NCI-H2081 (cell line): ENCODE measurements at places on chromosomes 1 and 21.

GRCh38 chr1:74753104-74753503 is 20.2 kb downstream of the TYW3 start:
- DNase-seq = no peak

- peak; percentile 43 for DNase-seq
Measured at GRCh38 chr1:72670902-72671301, 388.6 kb upstream of the NEGR1 start.

- DNase-seq = no peak
Measured at GRCh38 chr21:35048183-35048601, 910 bp downstream of the RUNX1 start.

DNA sequence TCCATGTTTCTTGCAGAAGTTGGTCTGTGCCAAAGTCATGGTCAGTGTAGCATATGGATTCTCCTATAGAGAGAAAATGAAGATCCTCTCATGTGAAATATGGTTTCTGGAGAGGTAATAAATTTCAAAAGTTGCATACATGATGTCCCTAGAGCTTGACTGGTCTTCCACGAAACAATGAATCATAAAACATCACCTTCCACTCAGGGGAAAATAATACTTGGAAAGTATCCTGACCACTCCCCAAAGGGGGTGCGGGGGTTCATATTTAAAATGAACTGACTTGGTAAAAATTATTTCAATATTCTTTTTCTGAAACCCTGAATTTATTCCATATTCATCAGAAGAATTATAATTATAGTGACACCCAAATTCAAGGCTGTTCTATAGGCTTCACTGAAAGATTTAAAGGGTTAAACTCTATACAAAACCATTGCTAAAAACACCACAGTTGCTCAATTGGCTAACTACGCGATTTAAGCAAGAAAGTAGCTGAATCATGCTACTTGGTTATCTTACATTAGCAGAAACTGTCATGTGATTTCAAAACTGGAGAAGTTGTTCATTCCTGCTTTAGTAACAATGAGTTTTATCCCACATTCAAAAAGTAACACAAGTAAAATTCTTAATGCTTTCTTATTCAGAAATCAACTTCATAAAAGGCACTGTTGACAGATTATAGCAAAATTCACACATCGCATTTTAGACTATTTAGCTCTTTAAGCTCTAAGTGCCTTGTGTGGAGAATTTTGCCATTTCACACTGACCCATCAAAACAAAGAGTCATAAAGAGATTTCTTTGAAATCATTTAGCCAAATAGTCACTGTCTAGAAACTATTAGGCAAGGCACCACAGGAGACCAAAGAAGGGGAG is 5.3 kb downstream of the CREG1 start:
- DNase-seq = no peak

DNA sequence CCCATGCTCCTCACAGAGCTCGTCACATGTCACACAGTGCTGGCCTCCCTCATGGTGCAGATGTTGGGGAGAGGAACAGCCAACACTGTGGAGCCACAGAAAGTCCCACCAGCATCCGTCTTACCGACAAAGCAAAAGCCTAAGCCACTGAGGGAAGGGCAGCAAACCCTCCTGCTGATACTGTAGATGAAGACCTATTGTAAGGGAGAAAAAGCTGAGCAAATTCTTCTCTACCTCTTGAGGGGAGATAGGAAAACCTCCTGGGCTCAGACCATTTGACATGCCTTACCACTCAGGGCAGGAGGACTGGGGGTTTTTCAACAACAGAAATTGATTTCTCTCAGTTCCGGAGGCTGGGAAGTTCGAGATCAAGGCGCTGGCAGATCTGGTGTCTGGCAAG is 95.9 kb downstream of the WDR64 start:
- no peak for DNase-seq

DNA sequence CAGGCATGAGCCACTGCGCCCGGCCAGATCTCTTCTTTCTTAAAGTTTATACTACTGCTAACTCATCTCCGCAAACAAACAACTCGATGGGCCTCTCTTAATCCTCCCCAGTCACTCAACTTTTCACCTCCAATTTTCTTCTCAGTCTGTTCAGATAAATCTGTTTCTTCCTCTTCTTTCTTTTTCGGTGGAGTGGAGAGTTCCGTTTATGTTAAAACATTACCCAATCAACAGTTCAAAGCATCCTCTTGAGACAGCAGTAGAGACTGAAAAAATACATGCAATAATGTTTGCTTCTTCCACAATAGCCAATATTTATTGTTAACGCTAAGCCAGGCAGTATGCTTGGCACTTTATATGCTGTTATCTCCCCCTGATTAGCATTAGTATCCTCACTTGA is 1.4 kb upstream of the ANKRD13C start:
- DNase-seq = no peak

DNA sequence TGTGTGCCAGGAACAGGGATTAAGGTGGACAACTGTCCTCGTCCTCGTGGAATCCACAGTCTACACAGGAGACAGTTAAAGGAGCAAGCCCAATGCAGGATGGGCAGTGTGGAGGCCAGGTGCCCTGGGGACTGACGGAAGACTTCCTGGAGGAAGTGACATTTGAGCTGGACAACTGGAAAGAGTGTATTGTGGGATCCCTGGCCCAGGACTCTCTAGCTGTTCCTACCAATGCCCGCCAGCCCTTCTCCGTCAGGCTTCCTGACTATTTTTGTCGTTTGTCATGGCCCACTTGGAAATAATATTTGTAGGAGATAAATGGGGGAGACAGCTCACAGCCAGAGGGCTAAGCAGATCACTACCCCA is 235.3 kb downstream of the TOMM20 start:
- DNase-seq = no peak

DNA sequence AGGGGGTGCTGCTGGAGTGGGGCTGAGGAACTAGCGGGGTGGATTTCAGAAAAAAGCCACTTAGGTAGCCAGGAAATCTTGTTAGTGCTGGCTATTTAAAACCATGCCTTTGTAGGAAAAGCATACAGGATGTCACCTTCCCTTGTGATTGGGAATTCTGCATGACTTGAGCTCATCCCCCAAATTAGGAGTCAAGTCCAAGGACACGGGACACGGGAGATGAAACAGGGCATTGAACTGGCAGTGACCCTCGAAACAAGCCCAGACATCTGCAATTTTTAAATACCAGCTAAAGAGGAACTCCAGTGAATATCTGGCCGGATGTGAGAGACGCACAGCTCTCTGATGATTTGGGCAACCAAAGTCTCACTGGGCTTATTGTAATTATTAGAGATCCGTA is 32.8 kb downstream of the C2CD2 start:
- DNase-seq = no peak

DNA sequence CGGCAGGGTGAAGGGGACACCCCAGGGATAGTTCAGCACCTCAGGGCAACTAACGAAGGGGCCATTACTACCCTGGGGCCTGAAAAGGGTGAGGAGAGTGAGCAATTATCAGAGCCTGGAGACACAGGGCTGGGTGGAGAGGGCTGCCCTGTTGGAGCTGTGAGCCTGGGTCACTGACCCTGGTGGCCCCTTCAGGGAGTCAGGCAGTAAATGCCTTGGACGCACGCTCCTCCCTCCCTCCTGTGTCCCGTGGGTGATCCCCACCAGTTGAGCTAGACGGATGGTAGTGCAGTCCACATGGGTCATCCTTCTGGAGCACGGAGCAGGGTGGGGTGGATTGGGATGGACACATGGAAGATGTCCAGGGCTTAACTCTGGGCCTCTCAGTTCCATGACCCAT is 305.3 kb downstream of the PTPRU start:
- no peak for DNase-seq

GRCh38 chr1:168824418-168825065 is 95.5 kb upstream of the DPT start:
- DNase-seq = no peak

DNA sequence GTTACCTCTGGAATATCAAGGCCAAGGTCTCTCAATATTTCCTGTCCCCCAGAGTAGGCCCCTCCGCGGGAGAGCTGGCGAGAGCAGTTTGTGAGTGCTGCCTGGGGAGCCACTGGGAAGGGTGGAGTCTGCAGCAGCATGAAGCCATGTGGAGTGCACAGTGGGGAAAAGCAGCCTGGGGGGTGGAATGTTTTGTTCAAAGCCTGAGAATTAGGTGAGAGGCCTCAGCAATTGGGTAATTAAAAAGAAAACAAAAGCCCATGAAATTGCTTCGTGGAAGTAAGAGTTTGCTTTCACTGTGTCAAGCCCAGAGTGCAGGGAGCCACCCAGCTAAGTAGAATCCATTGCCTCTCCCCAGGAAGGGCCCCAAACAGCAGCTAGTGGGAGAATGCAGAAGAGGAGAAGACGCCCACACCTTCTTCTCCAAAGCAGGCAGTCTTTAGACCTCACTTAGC is 30.2 kb upstream of the DISC1 start:
- DNase-seq = no peak

DNA sequence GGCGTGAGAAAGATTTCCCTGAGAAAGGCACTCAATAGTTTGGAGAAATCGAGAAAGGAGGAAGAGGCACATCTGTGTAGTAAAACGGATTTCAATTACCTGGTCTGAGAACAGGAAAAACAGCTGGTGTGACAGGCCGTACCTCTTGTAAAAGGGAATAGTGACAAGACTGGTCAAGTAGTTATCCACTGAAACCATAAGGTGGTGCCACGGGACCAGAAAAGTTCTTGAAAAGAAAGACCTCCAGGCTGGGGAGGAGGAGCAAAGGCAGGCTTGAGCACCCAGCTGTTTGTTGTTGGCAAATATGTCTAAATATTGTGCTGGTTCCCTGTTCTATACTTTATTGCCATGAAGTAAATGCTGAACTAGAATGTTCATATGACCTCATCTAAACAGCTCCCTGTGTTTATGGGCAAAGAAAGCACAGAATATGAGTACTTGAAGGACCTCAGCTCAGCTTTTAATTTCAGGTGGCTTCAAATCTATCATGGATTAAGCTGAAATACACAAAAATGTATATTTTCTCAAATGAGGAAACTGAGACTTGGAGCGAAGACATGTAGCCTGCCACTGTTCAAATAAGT is 4.0 kb downstream of the HAO2 start:
- DNase-seq = peak; percentile 2

GRCh38 chr1:228691926-228692325 is 43.4 kb upstream of the RHOU start:
- peak; percentile 67 for DNase-seq

GRCh38 chr1:2472109-2472508 is 4.0 kb upstream of the PLCH2 start:
- no peak for DNase-seq
